ENCODE measurements at places on chromosomes 11 and 22.

GRCh38 chr22:38167988-38168407 lies 13.6 kb downstream of the PLA2G6 start:
- no peak for DNase-seq

DNA sequence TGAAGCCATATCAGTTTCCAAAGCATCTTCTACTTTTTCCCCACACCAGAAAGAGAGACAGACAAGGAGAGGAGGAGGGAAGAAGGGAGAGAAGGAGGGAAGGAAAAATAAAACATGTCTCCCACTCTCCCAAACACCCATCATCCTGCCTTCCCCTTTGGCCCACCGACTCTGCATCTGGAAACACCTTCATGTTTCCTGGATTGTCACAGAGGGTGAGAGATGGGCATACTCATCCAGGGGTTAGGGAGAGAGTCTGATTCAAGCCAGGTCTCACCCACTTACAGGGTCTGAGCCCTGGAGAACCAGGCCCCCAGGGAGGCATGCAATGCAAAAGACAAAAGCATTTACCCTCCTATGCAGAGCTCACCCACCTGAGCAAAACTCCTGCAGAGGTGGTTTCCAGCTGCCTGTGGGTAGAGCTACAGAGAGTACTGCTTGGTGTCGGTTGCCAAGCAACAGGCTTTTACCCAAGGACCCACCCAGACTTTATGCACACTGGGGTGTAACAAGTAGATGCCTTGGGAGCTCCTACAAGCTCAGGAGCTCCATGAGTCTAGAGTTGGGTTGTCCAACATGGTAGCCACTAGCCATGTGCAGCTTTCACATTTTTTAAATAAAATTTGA lies 33.4 kb downstream of the MN1 start:
- DNase-seq = no peak

DNA sequence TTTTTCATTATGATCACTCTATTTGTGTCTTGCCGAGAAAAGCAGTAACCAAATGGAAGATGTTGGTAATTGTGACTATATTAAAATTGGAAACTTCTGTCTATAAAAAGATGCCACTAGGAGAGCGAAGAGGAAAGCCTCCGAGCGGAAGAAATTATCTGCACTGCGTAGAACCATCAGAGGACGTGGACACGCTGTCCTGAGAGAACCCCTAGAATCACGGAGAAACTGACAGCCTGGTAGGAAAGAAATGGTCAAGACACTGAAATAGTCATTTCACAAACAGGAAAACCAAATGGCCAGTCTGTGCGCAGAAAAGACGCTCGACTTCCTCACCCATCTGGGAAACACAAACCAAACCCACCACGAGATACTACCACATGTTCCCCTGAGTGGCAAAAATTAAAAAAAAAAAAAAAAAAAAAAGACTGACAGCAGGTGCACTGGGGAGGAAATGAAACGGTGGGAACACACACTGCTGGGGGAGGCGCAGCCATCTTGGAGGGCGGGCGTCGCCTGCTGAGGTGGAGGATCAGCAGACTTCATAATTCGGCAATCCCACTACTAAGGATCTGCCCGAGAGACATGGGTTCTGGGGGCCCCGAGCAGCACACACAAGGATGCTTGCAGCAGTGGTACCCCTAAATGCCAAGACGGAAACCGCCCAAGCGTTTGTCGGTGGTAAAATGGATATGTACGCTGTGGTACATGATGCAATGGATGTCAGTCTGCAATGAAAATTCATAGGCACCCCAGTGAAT lies 21.3 kb downstream of the IFITM10 start:
- DNase-seq = no peak

- no peak for DNase-seq
These were observed 21.6 kb upstream of the TMA7B start for GRCh38 chr22:39938509-39939111.

DNA sequence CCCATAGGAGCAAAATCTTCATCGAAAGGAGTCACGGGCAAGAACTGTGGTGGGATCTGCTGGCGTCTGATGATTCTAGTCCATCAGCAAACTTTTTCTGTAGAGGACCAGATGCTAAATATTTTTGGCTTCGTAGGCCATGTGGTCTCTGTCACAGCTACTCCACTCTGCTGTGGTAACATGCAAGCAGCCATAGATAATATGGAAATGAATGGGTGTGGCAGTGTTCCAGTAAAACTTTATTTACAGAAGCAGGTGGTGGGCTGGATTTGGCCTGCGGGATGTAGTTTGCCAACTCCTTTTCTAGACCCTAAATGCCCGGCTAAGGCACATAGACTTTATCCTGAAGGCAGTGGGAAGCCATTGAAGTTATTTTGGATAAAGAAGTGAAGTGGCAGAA lies 32.9 kb downstream of the BMAL1 start:
- DNase-seq = no peak

DNA sequence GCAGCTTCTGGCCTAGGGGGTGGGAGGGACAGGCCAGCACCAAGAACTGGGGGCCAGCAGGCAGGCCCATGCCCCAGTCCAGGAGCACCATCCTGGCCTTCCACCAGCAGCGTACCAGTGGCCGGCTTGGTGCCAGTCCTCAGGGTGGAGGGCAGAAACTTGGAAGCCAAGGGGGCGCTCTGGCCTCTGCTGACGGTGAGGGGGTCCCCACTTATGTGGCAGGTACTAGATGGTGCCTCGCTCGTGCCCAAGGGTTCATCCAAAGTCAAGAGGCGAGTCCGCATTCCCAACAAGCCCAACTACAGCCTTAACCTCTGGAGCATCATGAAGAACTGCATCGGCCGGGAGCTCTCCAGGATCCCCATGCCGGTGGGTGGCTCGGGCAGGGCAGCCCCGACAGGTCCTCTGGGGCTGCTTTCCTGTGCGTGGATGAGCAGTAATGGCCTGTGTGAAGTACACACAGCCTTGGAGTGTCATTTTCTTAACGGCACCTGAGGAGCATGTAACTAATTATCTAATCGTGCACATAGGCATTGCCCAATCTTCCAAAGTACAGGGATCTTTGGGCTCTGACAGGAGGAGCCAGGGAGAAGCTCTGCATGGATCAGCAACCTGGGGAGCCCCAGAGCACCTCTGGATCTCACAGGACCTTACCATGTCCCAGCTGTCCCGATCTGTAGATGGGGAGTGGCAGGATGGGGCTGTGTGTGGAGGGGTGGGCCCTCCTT lies 79.1 kb downstream of the MORC2 start:
- DNase-seq = no peak
